ENCODE measurements at places on chromosomes 4 and X. TPM values are rescaled to one million over a fixed set of nuclear protein-coding genes. Genes with fewer than 3 reads are reported as not detected.
A peak's percentile ranks its signal among the peaks of the same experiment; 100 is the strongest.

Gene SPON2
- 367 TPM for total RNA-seq

DNA sequence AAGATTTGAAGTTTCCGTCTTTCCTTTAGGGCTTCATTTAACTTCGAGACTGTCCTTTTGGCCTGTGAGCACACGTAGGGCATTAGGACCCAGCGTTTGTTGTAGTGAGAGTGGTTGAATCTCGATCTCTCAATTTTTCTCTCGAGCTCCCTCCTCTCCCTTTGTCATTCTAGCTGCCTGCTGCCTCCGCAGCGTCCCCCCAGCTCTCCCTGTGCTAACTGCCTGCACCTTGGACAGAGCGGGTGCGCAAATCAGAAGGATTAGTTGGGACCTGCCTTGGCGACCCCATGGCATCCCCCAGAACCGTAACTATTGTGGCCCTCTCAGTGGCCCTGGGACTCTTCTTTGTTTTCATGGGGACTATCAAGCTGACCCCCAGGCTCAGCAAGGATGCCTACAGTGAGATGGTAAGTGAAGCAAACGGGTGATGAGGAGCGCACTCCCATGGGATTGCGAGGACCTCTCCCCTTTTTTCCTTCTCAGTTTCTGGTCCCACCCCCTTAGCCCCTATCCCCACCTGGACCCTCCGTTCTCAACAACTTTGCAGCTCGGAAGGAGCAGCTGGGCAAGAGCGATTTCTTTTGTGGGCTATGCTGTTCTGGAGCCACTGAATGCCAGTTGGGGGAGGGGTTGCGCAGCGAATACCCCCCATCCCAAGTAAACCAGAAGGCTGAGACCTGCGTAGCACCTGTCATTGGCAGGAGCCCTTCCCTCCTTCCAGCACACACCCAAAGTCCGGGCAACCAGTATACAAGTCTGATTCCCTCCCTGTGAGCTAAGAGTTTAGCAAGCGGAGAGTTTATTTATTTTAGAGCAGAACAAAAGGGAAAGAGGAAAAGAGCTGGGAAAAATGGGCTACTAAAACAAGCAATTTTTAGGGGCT lies at the start of gene TMEM35A:
Gene TMEM35A, plus strand, starts transcription at position 164 of the 883 bp plus-strand sequence. Its CDS starts 124 bp downstream, at position 288.
- peak within 1 kb of the TSS; percentile 70 for H3K4me3 ChIP-seq
- H3K27me3 ChIP-seq: no peaks in the 10 kb centered on the region
- no peaks in the 10 kb centered on the region for H3K36me3 ChIP-seq
- H3K4me1 ChIP-seq: no peaks in the 10 kb centered on the region
- peak; percentile 44 for DNase-seq
- H3K27ac ChIP-seq: no peak within 1 kb of the TSS

- peak overlapping the region; percentile 38 for H3K4me3 ChIP-seq
- H3K27me3 ChIP-seq: no peaks in the 10 kb centered on the region
- H3K27ac ChIP-seq: no peak overlapping the region
- peak; percentile 23 for DNase-seq
Observed at GRCh38 chr4:985123-985830, 1.6 kb upstream of the IDUA start.

Gene PHF8
- 16.7 TPM for total RNA-seq

DNA sequence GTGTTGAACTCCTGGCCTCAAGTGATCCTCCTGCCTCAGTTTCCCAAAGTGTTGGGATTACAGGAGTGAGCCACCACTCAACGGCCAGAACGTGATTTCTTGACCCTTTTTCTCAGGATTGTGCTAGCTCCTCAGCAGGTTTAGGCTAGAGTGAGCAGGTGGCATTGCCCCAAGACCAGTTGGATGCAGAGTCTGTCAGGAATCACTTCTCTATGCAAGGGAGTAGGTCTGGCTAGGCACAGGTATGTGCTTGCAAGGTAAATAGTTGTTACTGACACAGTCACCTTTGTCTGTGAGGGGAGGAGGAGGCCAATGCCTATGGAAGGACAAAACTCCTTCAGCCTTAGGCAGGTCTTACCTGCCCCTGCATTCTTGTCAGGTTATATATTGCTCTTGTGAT lies 24.2 kb downstream of the SLC25A5 start:
- no peak overlapping the region for H3K4me3 ChIP-seq
- H3K36me3 ChIP-seq: no peaks in the 10 kb centered on the region
- H3K27ac ChIP-seq: no peak overlapping the region

GRCh38 chrX:38138900-38139299 lies 81.8 kb downstream of the SRPX start:
- no peaks in the 10 kb centered on the region for H3K36me3 ChIP-seq
- H3K27ac ChIP-seq: no peak overlapping the region
- H3K4me3 ChIP-seq: no peak overlapping the region
- DNase-seq: no peak

DNA sequence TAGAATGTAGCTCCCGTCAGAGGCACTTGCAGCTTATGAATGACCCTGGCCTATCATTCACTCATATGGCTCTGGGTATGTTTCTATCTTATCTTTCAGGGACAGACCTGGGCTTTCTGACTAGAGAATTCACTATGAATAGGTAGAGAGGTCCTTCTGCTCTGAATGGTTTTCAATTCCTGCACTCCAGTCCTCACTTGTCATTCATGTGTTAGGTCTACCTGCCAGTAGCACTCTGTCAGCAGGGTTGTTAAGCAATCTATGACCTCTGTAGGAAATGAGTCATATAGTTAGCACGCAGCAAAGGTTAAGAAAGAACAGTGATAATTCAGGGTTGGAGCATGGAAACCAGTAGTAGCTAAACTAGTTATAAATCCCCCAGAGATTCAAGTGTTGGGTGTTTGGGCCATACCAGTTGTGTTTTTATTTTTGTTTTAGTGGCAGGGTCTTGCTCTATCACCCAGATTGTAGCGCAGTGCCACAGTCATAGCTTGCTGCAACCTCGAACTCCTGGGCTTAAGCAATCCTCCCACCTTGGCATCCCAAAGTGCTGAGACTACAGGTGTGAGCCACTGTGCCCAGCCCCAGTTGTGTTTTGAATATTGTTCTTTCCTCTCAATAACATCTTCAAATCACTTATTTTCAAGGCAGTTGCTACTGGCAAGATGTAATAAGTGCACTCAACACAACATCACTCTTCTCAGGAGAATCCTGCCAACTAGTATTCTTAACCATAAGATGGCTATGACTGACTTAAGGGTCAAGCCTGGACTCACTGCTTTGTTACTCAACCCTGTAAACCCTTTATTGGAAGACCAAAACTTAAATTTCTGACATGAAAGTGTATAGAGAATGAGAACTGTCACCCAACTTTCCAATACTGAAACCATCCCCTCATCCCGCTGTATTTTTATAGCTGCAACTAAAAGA lies 25.1 kb downstream of the ARL13A start:
- H3K4me3 ChIP-seq: no peak overlapping the region
- no peaks in the 10 kb centered on the region for H3K27me3 ChIP-seq
- H3K36me3 ChIP-seq: no peaks in the 10 kb centered on the region
- H3K4me1 ChIP-seq: no peaks in the 10 kb centered on the region
- peak; percentile 30 for DNase-seq
- H3K27ac ChIP-seq: peak overlapping the region; percentile 51

Gene IL13RA2
- 42.1 TPM for total RNA-seq

DNA sequence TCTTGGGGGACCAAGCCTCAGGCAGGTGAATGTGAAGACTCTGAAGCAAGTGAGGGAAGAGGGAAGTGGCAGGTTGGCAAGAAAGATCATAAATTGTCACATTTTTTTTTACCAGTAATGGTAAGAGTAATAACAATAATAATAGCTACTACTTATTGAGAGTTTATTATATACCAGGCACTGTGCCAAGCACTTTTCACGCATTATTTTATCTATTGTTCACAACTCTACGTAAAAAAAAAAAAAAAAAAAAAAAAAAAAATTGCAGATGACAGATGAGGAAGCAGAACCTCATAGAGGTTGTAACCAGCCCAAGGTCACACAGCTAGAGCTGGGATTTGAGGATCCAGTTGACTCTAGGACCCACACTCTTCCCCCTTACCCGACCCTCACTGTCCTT lies 40.9 kb downstream of the TSC22D3 start:
- H3K36me3 ChIP-seq: no peaks in the 10 kb centered on the region
- no peak overlapping the region for H3K4me3 ChIP-seq
- no peak overlapping the region for H3K27ac ChIP-seq
- no peak for DNase-seq
- H3K4me1 ChIP-seq: no peaks in the 10 kb centered on the region

Gene SPANXC
- not detected for total RNA-seq

Gene SLC49A3
- total RNA-seq: 3.9 TPM

- H3K27ac ChIP-seq: no peak overlapping the region
- H3K27me3 ChIP-seq: no peaks in the 10 kb centered on the region
- peak; percentile 90 for DNase-seq
- H3K4me3 ChIP-seq: no peak overlapping the region
- no peaks in the 10 kb centered on the region for H3K36me3 ChIP-seq
Observed at GRCh38 chrX:133297284-133297683, 79.1 kb upstream of the TFDP3 start.

GRCh38 chrX:43750248-43750676 lies 94.2 kb downstream of the MAOA start:
- no peak overlapping the region for H3K27ac ChIP-seq
- H3K36me3 ChIP-seq: no peaks in the 10 kb centered on the region

- no peak overlapping the region for H3K4me3 ChIP-seq
- DNase-seq: no peak
- H3K4me1 ChIP-seq: no peaks in the 10 kb centered on the region
- no peaks in the 10 kb centered on the region for H3K36me3 ChIP-seq
- H3K27me3 ChIP-seq: no peaks in the 10 kb centered on the region
Observed at GRCh38 chrX:5474282-5474681, 754.4 kb downstream of the NLGN4X start.

DNA sequence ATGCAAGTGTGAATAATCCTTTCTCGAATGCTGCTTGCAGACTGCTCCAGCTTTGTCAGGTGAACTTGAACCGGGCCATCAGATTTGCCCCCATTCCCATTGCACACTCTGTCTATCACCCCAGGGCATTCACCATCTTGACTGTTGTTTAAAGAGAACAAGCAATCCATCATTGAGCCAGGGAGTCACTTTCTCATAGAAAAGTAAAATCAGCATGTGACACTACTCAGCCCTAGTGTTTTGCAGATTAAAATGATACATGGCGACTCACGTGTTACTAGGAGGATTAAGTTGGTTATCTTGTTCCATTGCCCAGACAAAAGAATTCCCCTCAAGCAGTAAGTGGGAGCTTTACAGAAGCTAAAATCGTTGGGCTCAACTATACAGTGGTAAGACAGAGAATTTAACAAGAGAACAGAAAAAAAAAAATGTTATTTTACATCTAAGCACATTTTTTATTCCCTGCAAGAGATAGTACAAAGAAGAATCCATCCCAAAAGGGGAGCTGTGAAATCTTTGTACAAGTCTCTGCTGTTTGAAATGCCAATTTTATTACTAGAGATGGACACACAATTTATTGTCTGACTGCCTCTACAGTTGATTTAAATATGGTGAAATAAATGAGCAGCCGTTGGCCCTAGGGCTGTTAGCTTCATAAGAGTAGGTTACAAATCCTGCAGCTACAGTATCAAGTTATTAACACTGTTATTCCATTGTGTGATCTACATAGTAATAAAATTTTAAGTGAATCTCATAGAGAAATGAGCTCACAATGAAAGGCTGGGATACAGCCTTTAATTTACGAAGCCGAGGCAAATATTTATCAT lies 67.5 kb downstream of the NEUROG2 start:
- no peaks in the 10 kb centered on the region for H3K27me3 ChIP-seq
- H3K36me3 ChIP-seq: no peaks in the 10 kb centered on the region
- DNase-seq: no peak
- no peak overlapping the region for H3K27ac ChIP-seq

DNA sequence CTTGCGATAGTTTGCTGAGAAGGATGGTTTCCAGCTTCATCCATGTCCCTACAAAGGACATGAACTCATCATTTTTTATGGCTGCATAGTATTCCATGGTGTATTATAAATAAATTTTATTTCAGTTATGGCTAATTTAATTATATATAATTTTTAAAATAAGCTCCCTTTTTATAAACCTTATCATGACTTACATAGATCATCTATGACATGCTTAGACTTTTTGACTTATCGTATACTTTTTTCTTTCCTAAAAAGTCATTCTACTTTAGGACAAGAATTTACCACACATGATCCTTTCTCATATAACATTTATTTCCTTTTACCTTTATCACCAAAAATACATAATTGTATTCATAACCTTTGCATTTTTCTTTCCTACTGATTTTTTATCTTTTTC lies 376.5 kb downstream of the CCSER1 start:
- no peaks in the 10 kb centered on the region for H3K27me3 ChIP-seq
- no peak for DNase-seq
- no peaks in the 10 kb centered on the region for H3K4me1 ChIP-seq
- H3K27ac ChIP-seq: no peak overlapping the region
- no peaks in the 10 kb centered on the region for H3K36me3 ChIP-seq

DNA sequence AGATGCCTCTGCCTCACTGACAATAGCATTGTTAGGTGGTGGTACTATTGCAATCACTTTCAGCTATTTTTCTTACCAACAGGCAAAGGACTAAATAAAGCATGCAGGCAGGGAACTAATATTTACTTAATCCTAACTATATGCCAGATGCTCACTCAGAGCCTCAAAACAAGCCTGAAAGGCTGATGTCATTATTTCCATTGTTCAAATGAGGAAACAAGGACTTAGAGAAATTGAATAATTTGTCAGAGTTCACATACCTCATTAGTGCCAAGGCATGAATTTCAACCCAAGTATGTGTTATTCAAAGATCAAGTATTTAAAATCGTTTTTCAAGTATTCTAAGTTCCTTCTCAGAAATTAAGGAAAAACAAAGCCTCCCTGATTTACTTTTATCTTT lies 374.9 kb upstream of the TECRL start:
- H3K27me3 ChIP-seq: no peaks in the 10 kb centered on the region
- H3K4me3 ChIP-seq: no peak overlapping the region
- H3K36me3 ChIP-seq: no peaks in the 10 kb centered on the region
- H3K27ac ChIP-seq: no peak overlapping the region

DNA sequence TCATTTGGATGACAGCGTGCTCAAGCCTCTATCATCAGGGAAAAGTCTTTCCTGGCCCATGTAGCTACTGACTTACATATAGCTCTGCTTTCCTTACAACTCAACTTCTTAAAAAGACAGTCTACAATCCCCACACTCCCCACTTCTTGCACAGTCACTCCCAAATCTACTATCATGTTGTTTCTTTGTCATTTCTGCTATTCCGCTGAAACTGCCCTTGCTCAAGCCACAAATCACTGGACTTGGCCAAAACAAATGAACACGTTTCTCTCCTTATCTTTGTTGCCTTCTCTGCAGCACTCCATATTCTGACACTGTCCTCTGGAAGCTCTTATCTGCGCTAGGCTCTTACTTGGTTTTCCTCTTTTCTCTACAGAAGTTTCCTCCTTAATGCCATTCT lies 28.2 kb downstream of the GPRIN3 start:
- no peak for DNase-seq
- no peaks in the 10 kb centered on the region for H3K27me3 ChIP-seq
- H3K4me1 ChIP-seq: no peaks in the 10 kb centered on the region
- no peak overlapping the region for H3K4me3 ChIP-seq
- H3K36me3 ChIP-seq: no peaks in the 10 kb centered on the region
